ENCODE measurements at places on chromosomes 16 and 17.
A peak's percentile ranks its signal among the peaks of the same experiment; 100 is the strongest.

- no peak for DNase-seq
Measured at GRCh38 chr16:24418733-24419132, 120.6 kb upstream of the RBBP6 start.

DNA sequence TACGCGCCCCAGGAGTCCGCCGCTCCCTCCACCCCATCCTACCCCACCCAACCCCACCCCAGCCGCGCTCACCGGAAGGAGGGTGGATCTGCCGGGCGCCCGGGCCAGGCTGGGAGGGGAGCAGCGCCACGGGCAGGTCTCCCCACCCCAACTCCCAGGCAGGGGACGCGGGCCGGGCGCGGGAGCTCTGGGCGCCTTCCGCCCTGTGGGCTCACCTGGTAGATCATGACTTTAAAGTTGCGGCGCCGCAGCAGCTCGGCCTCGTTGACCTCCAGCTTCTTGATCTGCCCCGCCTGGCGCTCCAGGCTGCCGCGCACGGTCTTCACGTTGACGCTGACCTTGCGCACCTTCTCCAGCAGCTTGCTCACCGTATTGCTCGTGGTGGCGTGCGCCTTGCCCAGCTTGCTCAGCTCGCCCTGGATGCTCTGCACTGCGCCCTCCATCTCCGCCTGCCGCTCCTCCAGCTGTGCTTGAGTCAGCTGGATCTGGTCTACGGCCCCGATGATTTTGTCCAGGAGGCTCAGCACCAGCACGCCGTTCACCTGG is 571 bp downstream of the CAVIN1 start:
- peak; percentile 53 for DNase-seq

GRCh38 chr17:26962255-26963162 is 331.4 kb upstream of the WSB1 start:
- DNase-seq, result no peak

DNA sequence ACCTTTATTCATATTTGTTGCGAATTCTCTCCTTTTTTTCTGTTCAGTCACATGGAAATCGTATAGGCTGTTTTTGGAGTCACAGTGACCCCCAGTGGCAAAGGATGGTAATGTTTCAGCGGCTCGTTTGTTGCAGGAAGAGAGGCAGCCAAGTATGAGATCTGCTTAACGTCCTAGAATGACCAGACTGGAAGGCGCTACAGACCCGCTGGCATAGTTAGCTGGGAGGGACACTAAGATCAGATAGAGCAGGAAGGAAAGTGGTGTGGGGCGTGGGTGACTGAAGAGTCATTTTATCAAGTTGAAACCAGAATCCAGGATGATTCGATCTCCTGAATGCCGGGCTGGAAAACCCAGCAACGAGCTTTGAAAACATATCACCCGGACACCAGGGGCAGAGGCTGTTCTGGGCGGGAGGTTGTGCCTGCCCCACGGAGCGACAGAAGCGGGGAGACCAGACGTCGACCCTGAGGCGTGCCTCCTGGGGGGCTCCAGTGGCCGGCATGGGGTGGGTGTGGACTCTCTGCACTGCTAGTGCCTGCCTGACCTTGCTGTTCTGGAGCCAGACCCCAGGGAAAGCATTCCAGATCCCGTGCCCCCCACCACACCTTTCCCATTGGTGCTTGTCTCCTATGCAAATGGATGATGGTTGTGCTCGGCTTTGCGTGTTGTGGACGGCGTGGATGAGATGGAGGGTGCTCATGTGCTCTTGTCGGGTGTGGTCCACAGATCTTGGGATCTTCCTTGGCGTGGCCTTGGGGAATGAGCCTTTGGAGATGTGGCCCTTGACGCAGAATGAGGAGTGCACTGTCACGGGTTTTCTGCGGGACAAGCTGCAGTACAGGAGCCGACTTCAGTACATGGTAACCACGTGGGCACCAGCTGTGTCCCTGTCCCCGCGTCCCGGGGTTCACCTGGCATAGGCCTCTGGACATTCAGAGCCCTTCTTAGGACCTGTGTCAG is 7.7 kb downstream of the IL34 start:
- DNase-seq, result peak; percentile 89

- DNase-seq, result no peak
Measured at GRCh38 chr16:4979736-4980660, 21.9 kb downstream of the SEC14L5 start.

GRCh38 chr16:20740007-20740883 is 1.4 kb downstream of the THUMPD1 start:
- no peak for DNase-seq

GRCh38 chr16:17945080-17945601 is 391.4 kb downstream of the NPIPA8 start:
- no peak for DNase-seq

Measured in stimulated activated CD8-positive, alpha-beta memory T cell treated with anti-CD3 and anti-CD28 coated beads, Interleukin-4, amount 100 ng/mL, for 48 hours (primary cell).